AG09319 (cell line): ENCODE measurements at places on chromosomes 7 and 10.

GRCh38 chr7:68309806-68310205 is 1288.5 kb upstream of the AUTS2 start:
- no peak for DNase-seq

- DNase-seq, result no peak
These were observed 2.3 kb downstream of the IGF2BP3 start for GRCh38 chr7:23467806-23468525.

GRCh38 chr7:25829663-25830062 is 322.3 kb upstream of the NFE2L3 start:
- DNase-seq, result no peak

GRCh38 chr10:127940866-127941640 is 34.1 kb downstream of the PTPRE start:
- DNase-seq, result no peak

DNA sequence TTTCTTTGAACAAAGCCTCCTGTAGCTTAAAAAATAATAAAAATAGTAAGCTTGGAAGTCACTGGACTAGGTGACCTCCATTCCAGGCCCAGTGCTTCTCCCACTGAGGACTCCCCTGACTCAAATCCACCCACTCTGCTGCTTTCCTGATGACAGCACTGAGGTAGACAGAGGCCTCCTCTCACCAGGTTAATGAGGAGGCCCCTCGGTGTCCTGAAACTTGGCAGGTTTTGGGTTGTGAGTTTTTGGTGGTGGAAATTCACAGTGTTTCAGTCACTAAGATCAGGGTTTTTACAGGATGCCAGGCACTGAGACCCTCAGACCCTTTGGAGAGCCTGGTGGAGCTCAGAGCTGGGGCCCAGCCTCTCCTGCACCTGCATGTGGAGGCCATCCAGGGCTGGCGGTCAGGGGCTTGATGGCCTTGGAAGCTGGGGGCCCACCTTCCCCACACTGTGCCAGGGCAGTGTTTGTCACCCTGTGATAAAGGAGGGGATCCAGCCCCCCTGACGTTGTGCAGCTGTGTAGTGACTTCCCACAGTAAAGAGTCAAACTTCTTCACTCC is 19.1 kb downstream of the TSPAN14 start:
- no peak for DNase-seq

GRCh38 chr7:72430531-72430930 is 18.4 kb upstream of the CALN1 start:
- no peak for DNase-seq

DNA sequence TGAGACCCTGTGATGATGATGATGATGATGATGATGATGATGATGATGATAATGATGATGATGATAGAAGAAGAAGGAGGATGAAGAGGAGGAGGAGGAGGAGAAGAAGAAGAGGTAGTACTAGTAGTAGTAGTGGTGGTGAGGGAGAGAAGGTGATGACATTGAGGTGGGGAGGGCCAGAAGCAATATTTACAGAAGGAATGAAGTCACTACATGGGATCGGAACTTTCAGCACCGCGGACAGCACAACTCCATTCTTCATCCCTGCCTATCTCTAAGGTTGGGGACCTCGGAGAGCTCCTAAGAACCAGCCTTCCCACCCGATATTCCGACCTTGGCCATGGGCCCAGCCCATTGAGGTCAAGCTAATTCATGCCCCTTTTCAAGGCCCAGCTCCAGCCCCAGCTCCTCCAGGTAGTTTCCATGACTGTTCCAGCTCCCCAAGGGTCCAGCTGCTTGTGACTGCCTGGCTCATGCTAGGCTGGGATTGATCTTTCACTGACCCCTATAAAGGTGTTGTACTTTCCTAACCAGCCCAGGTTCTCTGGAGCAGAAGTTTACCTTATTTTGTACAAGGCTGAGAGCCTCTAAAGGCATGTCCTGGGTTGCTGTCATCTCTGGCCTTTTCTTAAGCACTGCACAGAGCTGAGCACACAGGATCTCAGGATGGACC is 10.3 kb downstream of the CRHR2 start:
- peak; percentile 7 for DNase-seq

GRCh38 chr7:98802781-98803110 is 67.1 kb downstream of the TMEM130 start:
- no peak for DNase-seq

GRCh38 chr10:85789125-85789524 is 577.5 kb downstream of the GRID1 start:
- no peak for DNase-seq

DNA sequence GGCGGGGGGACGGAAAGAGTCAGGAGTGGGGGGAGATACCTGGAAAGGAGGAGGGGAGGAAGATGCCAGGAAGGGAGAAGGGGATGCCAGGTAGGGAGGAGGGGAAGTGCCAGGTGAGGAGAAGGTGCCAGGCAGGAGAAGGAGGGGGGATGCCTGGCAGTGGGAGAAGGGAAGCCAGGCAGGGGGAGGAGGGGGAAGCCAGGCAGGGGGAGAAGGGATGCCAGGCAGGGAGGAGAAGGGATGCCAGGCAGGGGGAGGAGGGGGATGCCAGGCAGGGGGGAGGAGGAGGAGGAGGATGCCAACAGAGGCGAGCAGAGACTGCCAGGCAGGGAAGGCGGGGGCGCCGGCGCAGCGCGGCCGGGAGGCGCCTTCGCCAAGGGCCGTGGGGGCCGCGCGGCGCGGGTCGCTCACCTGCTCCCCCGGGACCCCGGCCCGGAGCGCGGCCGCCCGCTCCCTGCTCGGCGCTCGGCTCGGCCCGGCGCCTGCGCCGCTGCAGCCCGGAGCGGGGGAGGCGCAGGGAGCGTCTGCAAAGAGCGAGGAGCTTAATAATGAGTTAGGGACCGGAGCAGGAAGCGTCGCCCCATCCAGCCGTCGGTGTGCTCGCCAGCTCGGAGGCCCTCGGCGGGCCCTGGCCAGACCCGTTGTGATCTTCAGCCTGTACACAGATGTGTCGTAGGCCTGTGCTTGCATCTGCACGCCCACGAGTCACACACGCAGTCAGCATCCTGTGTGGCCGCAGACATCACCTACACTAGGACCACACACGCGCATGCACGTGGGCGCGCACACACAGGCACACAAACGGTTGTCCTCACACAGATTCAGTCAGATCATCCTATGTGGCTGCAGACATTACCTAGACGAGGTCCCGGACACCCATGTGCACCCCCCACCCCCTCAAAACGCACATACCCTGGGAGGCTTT is 28.4 kb upstream of the SMARCD3 start:
- peak; percentile 24 for DNase-seq

DNA sequence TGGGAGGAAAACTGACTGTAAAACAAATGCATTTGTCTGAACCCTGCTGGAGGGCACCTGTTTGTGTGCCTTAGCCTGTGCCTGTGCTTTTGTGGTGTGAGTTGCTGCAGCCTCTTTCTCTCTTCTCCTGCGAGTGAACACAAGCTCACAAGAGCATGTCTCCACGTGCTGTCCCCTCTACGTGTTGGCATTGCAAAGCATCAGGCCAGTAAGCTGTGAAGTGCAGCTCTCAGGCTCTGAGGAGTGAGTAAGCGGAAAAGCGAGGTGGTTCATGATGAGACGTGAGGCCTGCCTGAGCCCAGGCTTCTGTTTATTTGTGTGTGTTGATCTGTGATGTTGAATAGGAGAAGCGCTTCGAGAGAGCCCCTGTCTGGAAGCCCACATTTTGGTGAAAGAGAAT is 85.6 kb upstream of the PDCD4 start:
- no peak for DNase-seq

DNA sequence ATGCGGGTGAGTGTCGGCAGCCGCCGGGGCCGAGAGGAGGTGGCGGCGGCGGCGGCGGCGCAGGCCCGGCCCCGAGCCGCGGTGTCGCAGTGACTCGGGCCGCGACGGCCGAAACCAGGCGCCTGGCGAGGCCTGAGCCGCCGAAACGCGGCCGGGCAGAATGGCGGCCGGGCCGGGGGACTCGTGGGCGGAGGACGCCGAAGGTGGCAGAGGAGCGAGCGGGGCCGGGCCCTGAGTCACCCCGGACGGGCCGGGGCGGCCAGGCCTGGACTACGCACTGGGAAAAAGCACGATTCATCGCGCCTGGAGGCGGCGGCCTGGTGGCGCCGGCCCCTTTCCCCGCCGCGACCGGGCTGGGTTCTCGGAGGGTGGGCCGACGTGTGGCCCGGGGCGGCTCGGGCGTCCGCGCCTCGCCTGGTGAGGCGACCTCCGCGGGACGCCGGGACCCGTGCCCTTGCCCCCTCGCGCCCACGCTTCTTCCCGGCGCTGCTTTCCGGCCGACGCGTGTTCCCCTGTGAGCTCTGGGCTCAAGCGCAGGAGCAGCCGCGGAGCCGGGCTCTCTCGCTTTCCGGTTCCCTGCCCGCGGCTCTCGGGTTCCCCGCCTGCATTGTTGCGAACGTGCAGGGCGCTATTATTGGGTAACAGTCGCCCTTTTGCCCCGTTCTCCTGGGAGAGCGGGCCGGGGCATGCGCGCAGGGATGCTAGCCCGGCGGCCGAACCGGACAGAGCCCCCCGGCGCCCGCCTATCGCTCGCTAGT is 500 bp downstream of the CUL1 start:
- no peak for DNase-seq

GRCh38 chr7:103632972-103633371 is 187.0 kb upstream of the SLC26A5 start:
- no peak for DNase-seq
